ENCODE measurements at places on chromosomes 1 and 21.

- no peak for DNase-seq
Measured at GRCh38 chr1:87428883-87429282, 100.2 kb downstream of the LMO4 start.

DNA sequence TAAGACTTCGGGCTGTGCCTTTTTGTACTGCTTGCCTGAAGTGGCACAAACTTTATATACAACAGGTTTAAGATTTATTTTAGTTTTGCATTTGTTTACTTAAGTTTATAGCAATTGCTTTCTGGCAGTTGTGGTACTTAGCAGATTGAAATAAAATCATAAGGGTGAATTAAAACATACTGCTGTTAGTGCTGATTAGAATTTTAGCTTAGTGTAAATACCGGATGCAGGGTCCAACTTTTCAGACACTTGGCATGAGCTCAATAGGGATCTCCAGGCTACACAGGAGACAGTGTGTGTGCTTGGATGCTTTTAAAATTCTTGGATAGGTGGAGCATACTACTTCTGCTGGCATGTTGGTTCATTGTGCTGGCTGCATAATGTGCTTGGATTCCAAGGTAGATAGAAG is 159.6 kb downstream of the NFIA start:
- peak; percentile 78 for DNase-seq

- DNase-seq, result no peak
Measured at GRCh38 chr1:91523482-91523881, 22.8 kb downstream of the CDC7 start.

GRCh38 chr21:45283035-45283610 is 4.6 kb downstream of the POFUT2 start:
- no peak for DNase-seq

DNA sequence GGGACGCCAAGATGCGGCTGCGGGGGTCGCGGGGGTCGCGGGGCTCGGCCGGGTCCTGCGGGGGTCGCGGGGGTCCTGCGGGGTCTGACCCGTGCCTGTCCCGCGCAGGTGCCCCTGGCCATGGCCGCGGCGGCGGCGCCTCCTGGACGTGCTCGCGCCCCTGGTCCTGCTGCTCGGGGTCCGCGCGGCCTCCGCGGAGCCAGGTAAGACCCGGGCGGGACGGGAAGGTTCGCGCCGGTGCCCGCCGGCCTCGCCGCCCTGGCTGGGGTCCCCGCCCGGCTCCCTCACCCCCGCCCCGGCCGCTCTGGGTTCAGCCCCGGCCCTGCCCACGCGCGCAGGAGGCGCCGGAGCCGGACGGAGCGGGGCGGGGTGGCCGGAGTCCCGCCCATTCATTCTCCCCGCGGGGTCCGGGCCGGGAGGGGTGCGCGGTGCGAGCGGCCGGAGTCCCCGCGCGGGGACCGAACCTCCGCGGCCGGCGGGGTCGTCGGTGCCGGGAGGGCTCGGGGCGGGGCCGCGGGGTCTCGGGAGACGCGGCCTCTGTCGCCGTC is 380 bp downstream of the COL18A1 start:
- no peak for DNase-seq

DNA sequence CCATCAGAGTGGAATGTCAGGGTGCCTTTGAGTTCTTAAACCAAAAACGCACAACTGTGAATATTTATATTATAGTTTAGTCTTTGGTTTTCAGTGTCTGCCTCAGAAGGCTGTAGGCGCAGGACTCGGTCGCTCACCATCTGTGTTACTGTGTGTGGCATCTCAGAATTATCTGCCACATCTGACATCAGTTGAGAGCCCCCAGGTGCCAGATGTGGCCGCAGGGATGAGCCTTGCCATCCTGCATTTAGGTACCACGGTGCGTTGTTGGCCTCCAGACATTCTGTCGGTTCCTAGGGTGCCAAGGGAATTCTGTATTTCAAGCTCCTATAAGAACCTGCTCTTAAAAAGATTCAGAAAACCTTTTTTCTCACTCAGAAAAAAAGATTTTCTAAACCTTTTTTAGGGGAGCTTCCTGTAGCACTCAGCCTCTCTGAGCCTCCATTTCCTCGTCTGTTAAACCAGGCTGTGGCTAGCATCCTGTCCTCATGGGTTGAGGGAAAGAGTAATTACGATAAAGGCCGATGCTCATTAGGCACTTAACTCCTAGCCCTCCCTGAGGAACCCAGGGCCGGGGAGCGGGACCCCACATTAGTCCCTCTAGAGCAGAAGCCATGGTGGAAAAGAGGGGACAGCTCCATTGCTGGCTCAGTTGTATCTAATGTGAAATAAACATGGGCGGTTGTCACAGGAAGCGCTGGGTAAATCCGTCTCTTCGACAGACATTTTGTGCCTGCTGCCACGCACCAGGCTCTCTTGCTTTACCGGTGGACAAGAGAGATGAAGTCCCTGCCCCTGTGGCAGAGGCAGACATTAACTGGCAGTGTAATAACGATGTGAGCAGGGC is 70.2 kb upstream of the MORC3 start:
- DNase-seq, result no peak

DNA sequence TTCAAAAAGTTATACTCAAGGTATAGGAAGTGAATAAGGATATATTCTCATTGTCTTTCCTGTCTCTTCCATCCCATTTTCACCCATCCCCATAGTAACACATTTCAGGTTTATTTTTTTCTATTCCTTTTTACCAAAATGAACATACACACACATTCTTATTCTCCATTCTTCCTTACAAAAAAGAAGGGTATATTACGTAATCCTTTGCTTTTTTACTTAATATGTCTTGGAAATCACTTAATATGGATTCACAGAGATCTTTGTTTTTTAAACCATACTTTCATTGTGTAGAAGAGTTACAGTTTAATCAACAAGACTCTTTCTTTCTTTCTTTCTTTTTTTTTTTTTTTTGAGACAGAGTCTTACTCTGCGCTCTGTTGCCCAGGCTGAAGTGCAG is 128.2 kb upstream of the BMP8A start:
- no peak for DNase-seq

GRCh38 chr1:165473081-165473480 is 28.2 kb upstream of the RXRG start:
- DNase-seq, result no peak

- no peak for DNase-seq
Measured at GRCh38 chr1:187032982-187033692, 204.4 kb downstream of the PLA2G4A start.

- DNase-seq, result no peak
Measured at GRCh38 chr1:208248307-208248801, 4.2 kb upstream of the PLXNA2 start.

DNA sequence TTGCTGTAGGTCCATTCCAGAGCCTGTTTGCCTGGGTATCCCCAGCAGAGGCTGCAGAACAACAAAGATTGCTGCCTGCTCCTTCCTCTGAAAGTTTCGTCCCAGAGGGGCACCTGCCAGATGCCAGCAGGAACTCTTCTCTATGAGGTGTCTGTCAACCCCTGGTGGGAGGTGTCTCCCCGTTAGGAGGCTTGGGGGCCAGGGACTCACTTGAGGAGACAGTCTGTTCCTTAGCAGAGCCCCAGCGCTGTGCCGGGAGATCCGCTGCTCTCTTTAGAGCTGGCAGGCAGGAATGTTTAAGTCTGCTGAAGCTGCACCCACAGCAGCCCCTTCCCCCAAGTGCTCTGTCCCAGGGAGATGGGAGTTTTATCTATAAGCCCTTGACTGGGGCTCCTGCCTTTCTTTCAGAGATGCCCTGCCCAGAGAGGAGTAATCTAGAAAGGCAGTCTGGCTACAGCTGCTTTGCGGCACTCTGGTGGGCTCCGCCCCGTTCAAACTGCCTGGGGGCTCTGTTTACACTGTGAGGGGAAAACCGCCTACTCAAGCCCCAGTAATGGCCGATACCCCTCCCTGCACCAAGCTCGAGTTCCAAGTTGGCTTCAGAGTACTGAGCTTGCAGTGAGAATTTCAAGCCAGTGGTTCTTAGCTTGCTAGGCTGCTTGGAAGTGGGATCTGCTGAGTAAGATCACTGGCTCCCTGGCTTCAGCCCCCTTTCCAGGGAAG is 8.7 kb upstream of the SLC25A24 start:
- no peak for DNase-seq

GRCh38 chr1:204314893-204315658 is 44.7 kb downstream of the PLEKHA6 start:
- DNase-seq, result no peak

- no peak for DNase-seq
Measured at GRCh38 chr1:65756616-65757015, 36.1 kb upstream of the PDE4B start.

DNA sequence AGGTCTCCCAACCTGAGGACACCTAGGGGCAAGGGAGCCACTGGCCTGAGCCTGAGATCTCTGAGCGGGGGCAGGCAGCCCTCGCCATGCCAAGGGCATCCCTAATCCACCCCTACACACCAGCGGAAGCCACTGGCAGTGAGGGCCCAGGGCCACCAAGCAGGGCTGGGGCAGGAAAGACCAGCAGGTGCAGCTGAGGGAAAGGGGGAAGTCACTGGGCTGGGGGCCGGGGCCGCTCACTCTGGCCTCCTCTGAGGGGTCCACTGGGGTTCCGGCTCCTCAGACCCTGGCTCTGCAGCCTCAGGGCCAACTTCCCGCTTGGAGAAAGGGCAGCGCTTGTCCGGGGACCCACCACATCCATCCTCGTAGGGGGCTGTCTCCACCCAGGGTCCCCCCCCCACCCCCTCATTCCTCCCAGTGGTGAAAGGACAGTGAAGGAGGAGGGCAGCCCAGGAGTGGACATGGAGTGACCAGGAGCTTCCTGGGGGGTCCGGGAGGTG is 42.5 kb upstream of the ACTRT2 start:
- DNase-seq, result no peak

DNA sequence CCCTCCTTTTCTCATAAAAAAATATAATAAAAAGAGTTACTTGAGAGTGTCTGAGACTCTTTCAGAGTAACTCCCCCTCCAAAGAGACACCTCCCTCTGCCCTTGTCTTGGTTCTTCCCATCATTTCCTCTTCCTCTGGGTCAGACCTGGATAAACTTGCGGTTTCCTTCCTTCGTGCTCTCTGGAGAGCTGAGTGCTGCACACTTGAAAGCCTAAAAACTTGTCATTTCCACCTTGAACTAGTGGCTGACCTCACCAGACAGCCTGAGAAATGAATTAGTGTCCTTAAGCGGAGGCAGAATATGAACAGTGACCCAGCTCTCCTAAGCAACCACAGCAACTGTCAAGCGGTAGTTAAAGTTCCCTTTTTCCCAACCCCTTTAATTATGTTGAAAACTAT is 88.4 kb upstream of the PROX1 start:
- no peak for DNase-seq

- DNase-seq, result no peak
Measured at GRCh38 chr1:56516539-56517252, 62.7 kb downstream of the PLPP3 start.

DNA sequence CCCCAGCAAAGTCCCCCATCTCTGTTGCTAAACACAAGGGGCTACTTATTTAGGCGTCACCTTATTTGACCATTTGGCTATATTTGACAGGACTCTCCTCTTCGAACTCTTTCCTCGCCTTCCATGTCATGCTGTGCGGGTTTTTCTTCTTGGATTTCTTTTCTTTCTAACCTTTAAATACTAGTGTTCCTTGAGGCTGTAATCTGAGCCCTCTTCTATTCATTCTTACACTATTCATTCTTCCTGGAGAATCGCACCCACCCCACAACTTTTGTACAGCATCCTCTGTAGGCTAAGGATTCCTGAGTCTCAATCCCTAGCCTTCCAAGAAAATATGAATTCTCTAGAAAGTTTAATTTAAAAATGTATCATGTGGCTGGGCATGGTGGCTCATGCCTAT is 61.7 kb upstream of the C1orf115 start:
- no peak for DNase-seq

GRCh38 chr1:65991694-65992093 is 199.0 kb downstream of the PDE4B start:
- no peak for DNase-seq

GRCh38 chr1:227124473-227124872 is 184.4 kb downstream of the COQ8A start:
- DNase-seq, result no peak

DNA sequence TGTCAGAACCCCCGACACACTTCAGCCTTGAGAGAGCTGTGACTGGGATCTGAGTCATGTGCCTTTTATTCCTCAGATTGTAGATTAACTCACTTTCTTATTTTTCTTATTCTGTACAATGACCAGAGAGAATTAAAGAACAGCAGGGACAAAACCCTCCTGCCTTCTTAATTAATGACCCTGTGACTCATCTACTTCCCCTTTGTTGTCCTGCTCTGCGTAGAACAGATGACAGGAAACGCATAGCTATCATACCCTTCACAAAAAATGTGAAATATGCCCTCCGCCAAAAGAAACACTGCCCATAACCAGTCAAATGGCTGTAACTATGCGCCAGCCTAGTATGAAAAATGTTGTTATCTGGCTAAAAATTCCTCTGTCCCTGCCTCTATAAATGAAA is 9.1 kb upstream of the PADI2 start:
- no peak for DNase-seq

DNA sequence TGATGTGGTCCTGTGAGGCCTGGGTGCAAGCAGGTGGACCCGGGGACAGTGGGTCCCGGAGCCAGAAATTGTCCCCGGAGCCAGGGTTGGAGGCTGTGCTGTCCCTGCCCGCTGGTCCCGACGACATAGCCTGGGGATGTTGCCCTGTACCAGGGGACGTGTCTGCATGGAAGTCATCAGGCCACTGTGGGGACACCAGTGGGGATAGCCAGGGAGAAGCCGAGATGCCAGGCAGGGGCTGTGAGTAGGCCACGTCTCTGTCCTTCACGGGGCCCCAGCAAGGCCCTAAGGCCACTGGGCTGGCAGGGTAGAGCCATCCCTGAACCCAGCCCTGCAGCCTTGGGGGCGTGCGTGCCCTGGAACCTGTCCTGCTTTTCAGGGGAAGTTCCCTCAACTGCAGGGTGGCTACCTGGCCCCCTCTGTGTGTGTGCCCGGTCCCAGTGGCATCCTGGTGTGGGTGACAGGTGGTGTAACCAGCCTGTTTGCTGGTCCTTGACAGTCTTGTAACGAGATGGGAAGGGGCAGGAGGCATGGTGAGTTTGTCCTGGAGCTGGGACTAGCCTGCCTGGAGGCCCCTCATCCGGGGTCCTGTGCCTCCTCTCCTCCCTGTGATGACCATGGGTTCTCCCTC is 73.2 kb downstream of the OBSCN start:
- DNase-seq, result no peak

- no peak for DNase-seq
Measured at GRCh38 chr1:245000872-245001188, 136.5 kb upstream of the HNRNPU start.

GRCh38 chr1:154730986-154731489 is 123.1 kb upstream of the ADAR start:
- DNase-seq, result no peak

DNA sequence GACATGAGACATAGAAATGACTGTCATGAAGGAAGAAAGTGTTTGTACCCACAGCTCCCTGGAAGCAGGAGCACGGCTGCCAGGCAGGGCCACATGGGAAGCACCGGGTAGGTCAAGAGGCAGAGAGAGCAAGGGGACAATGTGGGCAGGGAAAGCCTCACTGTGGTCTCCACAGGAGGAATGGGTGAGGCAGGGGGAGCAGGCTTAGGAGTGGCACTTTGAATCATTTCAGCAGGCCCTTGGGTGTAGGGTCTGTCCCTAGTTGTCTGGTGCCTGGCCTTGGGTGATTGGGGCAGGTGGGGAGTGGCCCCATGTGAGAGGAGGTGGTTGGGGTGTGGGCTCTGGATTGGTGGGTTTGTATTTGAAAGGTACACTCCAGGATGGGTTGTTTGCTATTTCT is 83.9 kb downstream of the PCBP3 start:
- no peak for DNase-seq

Data from NCI-H446 treated with DMSO at 0.1 percent for 48 hours (cell line).